ENCODE measurements at places on chromosomes 11 and 22. TPM values are rescaled to one million over a fixed set of nuclear protein-coding genes. Genes with fewer than 3 reads are reported as not detected.
A peak's percentile ranks its signal among the peaks of the same experiment; 100 is the strongest.

DNA sequence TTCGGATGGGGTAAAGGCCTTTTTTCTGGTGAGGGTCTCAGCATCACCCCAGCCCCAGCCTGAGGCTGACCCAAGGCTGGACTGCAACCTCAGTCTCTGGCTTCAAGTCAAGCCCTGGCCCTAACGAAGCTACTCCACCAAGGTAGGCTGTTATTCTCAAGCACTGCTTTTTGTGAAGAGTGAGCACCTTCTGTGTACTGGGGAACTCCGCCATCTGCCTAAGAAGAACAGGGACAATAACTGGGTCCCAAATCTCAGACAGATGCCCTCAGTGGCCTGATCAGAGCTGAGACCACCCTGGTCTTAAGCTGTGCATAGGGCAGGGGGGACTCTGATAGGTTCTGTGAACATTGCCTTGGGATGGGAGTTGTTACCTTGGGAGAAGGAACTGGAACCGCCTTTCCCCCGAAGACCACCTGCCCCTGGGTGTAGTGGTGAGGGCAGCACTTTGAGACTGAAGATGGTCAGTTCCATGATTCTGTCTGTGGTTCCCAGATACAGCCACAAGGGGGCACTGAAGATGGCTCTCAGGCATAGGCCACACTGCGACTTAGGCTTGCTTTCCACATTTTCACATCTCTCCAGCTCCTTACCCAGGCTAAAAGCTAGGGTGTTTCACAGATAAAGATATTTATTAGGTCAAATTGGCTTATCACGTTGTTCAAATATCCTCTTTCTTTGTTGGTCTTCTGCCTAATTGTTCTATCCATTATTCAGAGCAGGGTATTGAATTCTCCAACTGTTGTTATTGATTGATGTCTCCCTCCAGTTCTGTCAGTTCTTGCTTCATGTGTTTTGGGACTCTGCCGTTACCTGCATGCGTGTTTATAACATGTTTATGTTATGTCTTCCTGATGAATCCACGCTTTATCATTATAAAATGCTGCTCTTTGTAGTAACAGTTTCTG is 11.8 kb upstream of the UVRAG start:
- peak; percentile 79 for DNase-seq

Gene CCDC34
- 4.0 TPM for total RNA-seq

Gene OR52E8
- total RNA-seq: not detected

DNA sequence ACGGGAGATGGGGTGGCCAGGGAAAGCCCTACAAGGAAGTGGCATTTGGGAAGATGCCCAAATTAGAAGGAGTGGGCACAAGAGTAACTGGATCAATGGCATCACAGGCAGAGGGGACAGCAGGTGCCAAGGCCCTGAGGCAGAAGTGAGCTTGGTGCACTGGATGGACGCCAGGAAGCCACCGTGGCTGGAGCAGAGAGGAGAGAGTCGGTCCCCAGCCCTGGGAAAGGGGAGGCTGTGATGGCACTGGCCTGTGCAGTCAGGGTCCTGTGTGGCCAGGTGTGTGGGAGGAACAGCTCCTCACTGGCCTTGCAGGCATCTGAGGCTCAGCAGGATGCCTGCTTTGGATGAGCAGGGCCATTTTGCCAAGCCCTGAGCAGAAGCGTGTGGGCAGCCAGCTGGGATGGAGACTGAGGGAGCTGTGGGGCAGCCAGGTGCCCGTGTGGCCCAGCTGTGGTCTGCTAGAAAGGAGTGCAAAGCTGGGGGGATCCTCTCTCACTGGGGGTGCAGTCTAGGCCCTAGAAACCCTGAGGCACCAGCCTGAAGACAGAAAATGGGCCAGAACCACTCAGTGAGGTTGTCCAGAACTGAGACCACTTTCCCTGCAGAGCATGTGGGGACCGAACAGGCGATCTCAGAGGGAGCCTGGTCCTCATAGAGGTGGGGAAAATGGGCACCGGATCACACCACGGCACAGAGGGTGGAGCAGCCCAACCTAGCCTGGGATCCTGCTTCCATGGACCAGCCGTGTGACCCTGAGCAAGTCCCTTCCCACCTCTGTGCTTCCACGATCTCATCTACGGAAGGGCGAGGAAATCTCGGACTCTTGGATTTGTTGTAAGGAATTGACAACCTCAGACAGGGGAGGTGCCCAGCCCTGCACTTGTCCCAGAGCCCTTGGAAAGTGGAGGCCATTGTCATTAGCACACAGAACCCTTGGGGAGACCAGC is 78.6 kb upstream of the RTL6 start:
- no peak for DNase-seq

GRCh38 chr11:133497477-133498140 is 34.7 kb downstream of the OPCML start:
- no peak for DNase-seq

- DNase-seq: no peak
Observed at GRCh38 chr11:124322356-124322755, 2.4 kb upstream of the OR8D2 start.

Gene PKP3
- total RNA-seq: 15.7 TPM

DNA sequence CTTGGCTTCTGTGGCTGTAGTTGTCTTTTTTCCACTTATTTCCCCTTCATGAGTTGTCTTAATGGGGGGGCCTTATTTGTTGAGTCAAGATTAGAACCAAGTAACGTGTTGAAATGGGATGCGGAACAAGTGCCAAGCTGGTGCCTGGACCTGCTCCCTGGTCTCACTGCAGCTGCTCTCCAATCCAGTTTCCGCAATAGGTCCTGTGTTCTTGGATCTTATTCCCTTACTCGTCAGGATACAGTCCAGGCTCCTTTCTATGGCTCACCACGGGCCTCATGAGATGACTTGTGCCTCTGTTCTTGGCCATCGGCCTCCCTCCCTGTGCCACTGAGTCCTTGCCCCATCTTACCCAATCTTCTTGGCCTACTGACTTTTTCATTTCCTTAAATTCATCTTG is 159.6 kb upstream of the CADM1 start:
- no peak for DNase-seq

DNA sequence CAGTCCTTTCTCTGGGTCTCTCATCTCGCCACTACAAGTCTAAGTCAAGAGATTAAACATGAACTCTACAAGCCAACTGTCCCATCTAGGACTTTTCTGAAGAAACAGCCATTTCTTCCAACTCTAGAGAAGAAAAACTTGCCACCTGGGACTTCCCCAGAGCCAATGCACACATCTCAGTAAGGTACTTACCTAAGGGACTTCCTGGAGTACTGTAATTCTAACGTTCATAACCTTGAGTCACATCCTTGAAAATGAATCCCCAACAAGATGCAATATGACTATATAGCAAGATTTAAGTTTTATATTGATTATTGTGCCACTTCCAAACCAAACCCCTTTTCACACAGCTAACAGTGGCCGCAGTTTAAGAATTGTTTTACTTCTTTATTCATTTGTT is 11.9 kb upstream of the ISX start:
- no peak for DNase-seq

DNA sequence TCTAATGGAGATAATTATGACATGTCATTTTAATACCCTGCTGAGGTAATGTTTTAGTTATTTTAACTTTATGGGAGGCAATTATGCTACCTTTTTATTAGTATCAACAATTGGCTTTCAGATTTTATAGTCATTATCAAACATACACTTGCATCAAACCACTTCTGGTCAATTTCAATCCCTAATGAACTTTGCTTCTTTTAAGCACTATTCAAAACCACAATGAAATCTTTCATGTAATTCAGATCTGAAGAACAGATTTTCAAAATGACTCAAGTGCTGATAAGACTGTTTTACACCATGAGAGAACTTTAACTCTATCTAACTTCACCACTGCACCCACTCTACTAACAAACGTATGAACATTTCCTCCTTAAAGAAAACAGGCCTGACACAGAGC is 25.9 kb upstream of the CCDC34 start:
- no peak for DNase-seq

GRCh38 chr11:6727971-6728760 is 43.6 kb downstream of the OR2AG2 start:
- no peak for DNase-seq

- DNase-seq: peak; percentile 77
Observed at GRCh38 chr11:68447015-68447801, 13.3 kb upstream of the PPP6R3 start.

Gene PANX2
- 1.00 TPM for total RNA-seq

DNA sequence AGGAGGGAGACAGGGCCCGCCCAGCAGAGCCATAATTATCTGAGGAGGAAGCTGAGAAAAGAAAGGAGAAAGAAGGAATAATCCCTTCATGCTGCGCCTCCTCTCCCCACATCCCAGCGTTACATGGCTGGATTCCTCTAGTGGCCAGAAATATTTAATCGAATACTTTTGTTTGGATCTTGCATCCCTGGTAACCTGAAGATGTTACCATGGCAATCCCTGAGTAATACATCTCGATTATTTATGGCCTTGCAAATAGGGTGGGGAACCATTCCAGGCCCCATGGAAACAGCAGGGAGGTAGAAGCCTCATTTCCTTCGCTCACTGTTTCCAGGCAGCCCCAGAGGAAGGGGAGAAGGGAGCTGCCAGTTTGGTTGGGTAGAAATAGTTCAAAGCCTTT is 357.7 kb downstream of the BUD13 start:
- DNase-seq: no peak

DNA sequence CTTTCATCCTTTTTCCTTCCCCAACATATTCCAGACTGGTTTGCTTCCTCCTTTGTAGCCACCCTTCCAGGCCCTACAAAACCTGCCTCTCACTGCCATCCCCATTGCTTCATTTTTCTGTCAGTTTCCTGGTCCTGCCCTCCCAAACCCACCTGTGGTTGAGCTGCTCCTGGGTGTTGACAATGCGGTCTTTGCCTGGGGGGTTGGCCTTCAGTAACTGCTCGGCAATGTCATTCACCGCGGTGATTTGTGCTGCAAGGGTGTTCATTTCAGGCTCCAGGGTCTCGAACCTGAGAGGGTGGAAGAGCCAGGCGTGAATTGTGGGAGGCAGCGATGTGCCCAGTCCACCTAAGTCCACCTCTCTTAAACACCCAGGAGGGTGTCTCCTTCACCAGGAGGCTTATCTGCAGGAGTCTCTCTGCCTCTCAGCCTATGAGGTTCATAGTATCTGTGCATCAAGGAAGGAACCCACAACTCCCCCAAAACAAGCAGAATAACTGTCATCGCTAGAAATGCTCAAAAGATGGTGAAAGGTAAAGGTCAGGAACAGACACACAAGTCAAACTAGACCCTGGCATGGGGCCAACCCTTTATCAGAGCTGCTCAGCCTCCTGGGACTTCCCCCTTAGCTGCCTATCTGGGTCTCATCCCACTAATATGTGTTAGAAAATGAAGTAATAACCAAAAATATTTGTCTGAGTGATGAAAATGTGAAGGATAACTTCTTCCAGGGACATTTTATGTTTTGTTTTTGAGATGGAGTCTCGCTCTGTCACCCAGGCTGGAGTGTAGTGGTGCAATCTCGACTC is 23.9 kb upstream of the RBM4B start:
- no peak for DNase-seq

- DNase-seq: no peak
Observed at GRCh38 chr11:43947815-43948214, 5.4 kb downstream of the C11orf96 start.

- DNase-seq: no peak
Observed at GRCh38 chr22:43326331-43327156, 16.6 kb downstream of the SCUBE1 start.

DNA sequence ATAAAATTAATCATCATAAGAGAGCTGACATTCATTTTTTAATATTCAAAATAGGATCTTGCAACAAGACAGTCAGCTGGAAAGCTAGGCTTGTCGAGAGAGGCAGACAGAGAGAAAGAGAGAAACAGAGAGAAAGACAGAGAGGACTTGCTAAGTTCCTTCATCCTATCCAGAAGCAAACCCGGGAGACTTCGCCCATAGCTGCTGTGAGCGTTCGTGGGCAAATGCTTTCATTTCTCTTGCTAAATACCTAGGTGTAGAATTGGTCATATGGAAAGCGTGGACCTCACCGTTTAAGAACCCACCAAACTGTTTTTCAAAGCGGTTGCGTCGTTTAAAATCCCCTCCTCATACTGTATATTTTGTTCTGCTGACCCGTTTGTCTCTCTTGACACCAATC is 25.3 kb upstream of the KRTAP5-6 start:
- no peak for DNase-seq

Gene SYCE3
- total RNA-seq: not detected

Gene XPNPEP3
- 14.4 TPM for total RNA-seq

Gene TSGA10IP
- 0.34 TPM for total RNA-seq

DNA sequence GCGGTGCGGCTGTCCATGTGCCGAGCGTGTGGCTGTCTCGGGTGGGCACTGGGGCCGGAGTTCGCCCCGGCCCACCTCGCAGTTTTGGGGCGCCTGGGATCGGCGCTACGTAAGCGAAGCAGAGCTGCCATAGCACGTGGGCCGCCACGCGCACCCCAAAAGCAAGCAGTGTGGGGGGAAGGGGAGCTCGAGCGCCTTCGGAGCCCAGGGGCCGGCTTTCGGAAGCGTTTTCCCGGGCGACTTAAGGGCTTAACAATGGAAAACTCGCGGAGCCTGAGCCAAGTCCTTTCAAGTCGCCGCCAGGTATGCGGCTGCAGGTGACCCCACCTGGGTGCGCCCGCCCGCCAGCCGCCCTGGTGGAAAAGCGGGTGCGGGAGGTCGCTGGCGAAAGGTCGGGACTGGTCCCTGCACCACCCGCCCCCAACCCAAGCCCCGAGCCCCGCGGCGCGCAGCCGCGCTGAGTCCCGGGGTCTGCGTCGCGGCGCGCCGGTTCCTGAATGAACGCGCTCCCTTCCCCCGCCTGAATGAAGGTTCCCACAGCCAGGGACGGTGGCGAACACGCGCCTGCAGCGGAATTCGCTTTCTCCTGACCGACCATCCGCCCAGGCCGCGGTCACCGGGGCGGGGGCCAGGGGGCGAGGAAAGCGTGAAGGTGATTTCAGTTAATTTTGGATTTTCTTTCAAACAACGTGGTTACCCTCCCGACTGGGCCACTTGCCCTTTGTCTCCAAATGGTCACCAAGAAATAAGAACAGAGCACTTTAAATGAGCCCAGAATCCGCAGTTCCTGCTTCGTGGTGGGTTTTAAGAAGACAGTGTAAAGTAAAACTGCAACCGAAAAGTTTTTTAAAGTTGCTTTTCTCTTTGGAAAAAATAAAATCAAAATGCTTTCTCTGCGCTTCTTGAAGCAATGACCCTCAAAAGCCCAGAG is 2.8 kb upstream of the CCND1 start:
- peak; percentile 86 for DNase-seq

GRCh38 chr11:45212566-45213315 is 66.3 kb downstream of the PRDM11 start:
- no peak for DNase-seq

Gene INS
- total RNA-seq: not detected

GRCh38 chr11:10026514-10026913 is 267.5 kb downstream of the SBF2 start:
- no peak for DNase-seq

- peak; percentile 50 for DNase-seq
Observed at GRCh38 chr11:72736452-72737069, 15.6 kb downstream of the ARAP1 start.

DNA sequence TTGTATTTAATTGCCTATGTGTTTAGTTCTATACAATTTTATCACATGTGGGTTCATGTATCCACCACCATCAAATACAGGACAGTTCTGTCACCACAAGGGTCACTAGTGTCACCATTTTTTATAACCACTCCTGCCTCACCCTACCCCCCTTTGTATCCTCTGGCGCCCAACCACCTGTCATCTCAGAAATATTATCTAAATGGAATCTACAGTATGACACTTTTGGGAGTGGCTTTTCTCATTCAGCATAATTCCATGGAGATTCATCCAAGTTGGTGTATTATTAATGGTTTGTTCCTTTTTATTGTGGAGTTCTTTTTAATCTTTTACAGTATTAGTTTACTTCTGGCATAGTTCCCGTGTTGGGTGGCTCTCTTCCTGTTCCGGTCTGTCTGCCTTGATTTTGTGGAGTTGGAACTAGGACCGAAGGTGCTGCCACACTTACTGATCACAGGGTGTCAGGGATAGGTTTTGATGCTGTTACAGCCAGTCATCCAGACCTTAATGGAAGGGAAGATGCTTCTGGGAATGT is 58.5 kb downstream of the TNRC6B start:
- DNase-seq: no peak

Gene BACE1-AS
- total RNA-seq: 5.9 TPM
